Naive thymus-derived CD4-positive, alpha-beta T cell (primary cell): ENCODE measurements at places on chromosomes 1 and 21. TPM values are rescaled to one million over a fixed set of nuclear protein-coding genes. Genes with fewer than 3 reads are reported as not detected.

The HDAC1 gene
- total RNA-seq = 111 TPM

GRCh38 chr1:40041466-40041838 lies 923 bp downstream of the CAP1 start:
- H3K27me3 ChIP-seq = no peaks in the 10 kb centered on the region
- H3K4me1 ChIP-seq = peaks cover 58% of the 10 kb centered on the region
- peak overlapping the region; percentile 99 for H3K4me3 ChIP-seq
- H3K36me3 ChIP-seq = no peaks in the 10 kb centered on the region
- DNase-seq = no peak

GRCh38 chr21:35860189-35860869 lies 200.0 kb downstream of the SETD4 start:
- no peak overlapping the region for H3K27ac ChIP-seq
- no peaks in the 10 kb centered on the region for H3K4me1 ChIP-seq
- no peak for DNase-seq
- no peaks in the 10 kb centered on the region for H3K27me3 ChIP-seq
- no peaks in the 10 kb centered on the region for H3K36me3 ChIP-seq

The RAP1GAP gene
- 0.24 TPM for total RNA-seq

DNA sequence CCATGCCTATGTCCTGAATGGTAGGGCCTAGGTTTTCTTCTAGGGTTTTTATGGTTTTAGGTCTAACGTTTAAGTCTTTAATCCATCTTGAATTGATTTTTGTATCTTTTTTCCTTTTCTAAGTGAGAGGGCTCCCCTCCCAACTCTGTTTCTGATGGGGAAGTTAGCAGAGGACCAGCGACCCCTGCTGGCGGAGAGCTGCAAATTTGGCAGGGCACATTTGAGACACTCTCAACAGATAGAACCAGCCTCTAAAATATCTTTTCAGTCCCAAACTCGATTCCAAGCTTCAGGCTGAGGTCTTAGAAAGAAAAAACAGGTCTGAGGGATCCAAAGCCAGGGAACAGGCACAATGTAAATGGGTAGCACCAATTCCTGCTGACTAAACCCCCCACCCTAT lies 32.5 kb downstream of the LRRC3 start:
- H3K27me3 ChIP-seq = peaks cover 4% of the 10 kb centered on the region
- no peak overlapping the region for H3K4me3 ChIP-seq
- peaks cover 8% of the 10 kb centered on the region for H3K4me1 ChIP-seq
- DNase-seq = peak; percentile 19

GRCh38 chr1:50098591-50099021 lies 10.1 kb upstream of the ELAVL4 start:
- H3K4me1 ChIP-seq = no peaks in the 10 kb centered on the region
- H3K4me3 ChIP-seq = no peak overlapping the region
- H3K27ac ChIP-seq = no peak overlapping the region
- no peak for DNase-seq
- H3K27me3 ChIP-seq = peaks cover 2% of the 10 kb centered on the region

DNA sequence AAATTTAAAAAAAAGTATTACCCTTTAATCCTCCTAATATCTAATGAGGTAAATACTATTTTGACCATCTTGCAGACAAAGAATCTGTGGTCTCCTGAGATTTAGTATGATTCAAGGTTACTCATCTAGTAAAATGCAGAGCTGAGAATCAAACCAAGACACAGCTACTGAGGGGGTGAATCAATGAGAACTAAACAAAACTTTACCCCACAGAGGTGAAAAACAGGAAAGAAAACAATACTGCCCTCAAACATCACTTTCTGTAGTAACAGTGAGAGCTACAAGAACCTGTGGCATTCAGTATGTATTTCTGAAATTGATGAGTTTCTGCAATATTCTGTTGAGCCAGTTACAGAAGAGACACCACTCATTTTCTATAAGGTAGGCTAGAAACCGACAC lies 85.1 kb downstream of the JAK1 start:
- H3K36me3 ChIP-seq = peaks cover 5% of the 10 kb centered on the region
- H3K27me3 ChIP-seq = no peaks in the 10 kb centered on the region
- DNase-seq = no peak
- H3K4me1 ChIP-seq = peaks cover 55% of the 10 kb centered on the region
- H3K4me3 ChIP-seq = no peak overlapping the region
- H3K27ac ChIP-seq = no peak overlapping the region

The CASQ1 gene
- total RNA-seq = not detected in 2 replicates

The OPN3 gene
- total RNA-seq = 10.9 TPM

- no peaks in the 10 kb centered on the region for H3K4me1 ChIP-seq
- no peak overlapping the region for H3K27ac ChIP-seq
- DNase-seq = no peak
- H3K36me3 ChIP-seq = peaks cover 13% of the 10 kb centered on the region
- no peak overlapping the region for H3K4me3 ChIP-seq
- no peaks in the 10 kb centered on the region for H3K27me3 ChIP-seq
Observed at GRCh38 chr1:229296541-229296941, 25.6 kb downstream of the RAB4A start.

The B3GALT2 gene
- total RNA-seq = 2.8 and 3.2 TPM in 2 replicates

The ESPN gene
- total RNA-seq = 2.3 TPM

The EPHA10 gene
- not detected for total RNA-seq

GRCh38 chr1:71980556-71980955 lies 301.8 kb downstream of the NEGR1 start:
- no peaks in the 10 kb centered on the region for H3K4me1 ChIP-seq
- H3K27ac ChIP-seq = no peak overlapping the region
- H3K27me3 ChIP-seq = no peaks in the 10 kb centered on the region
- no peak overlapping the region for H3K4me3 ChIP-seq
- H3K36me3 ChIP-seq = no peaks in the 10 kb centered on the region
- no peak for DNase-seq

The RGS4 gene
- total RNA-seq = not detected

GRCh38 chr1:173234899-173235298 lies 27.8 kb upstream of the TNFSF4 start:
- no peak overlapping the region for H3K4me3 ChIP-seq
- H3K27me3 ChIP-seq = no peaks in the 10 kb centered on the region
- H3K4me1 ChIP-seq = no peaks in the 10 kb centered on the region

DNA sequence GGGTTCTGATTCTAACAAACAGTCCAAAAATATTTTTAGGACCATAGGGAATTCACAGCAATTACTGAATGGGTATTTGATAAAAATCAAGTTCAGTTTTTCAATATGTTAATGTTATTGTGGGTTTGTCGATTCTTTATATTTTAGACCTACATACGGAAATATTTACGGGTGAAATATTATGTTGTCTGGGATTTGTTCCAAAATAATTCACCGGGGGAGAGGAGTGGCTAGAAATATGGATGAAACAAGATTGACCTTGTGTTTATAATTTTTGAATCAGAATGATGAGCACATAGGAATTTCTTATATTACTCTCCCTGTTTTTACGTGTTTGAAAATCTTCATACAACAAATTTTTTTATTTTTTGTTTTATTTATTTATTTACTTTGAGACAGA lies 56.7 kb upstream of the USP1 start:
- H3K27me3 ChIP-seq = no peaks in the 10 kb centered on the region
- H3K36me3 ChIP-seq = no peaks in the 10 kb centered on the region

DNA sequence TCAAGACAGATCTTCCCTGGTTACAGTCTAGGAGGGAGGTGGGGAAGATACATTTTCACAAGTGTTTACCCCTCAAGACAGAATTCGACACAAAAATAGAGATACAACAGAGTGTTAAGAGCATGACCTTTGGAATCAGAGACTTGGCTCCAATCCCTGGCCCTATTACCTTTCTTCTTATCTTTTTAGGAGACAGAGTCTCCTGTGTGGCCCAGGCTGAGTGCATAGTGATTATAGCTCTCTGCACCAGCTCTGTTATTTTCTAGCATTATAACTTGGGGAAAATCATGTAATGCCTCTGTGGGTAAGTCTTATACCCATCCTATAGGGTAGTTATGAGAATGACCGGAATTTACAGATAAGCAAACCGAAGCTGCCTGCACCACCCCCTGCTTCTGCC lies 9.8 kb downstream of the NIPAL3 start:
- no peak overlapping the region for H3K4me3 ChIP-seq
- H3K27me3 ChIP-seq = no peaks in the 10 kb centered on the region
- H3K27ac ChIP-seq = no peak overlapping the region
- peaks cover 7% of the 10 kb centered on the region for H3K4me1 ChIP-seq
- no peak for DNase-seq

The AHDC1 gene
- total RNA-seq = 29.7 and 38.8 TPM in 2 replicates

DNA sequence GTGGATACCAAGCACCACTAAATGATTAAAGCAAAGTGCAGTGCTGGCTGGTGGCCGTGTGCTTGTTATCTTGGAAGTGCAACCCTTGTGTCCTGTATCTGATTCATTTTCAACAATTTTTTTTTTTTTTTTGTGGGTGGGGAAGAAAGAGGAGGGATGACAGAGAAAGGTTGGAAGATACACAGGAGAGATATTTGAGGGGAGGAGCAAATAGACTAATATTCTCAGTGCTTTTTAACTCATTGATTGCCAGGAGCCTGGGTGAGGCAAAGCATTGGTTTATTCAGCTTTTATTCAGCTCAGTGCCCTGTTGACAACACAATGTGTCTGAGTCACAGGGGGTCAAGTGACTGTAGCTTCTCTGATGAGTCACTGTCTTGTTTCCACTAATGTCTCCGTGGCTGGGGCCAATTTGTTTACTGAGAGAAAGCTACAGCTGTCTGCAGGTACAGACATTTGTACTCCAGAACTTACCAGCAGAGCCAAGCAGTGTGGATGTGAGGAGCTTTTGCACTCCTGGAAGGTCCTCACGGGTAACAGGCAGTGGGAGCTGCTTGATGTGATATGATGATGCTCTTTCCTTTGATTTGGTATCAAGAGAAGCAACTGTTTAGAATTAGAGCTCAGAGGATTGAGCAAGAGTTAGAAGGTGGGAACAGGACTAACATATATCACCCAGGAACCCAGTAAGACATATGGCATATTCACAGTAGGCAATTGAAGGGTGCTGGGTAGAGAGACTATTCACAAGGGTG lies 23.6 kb upstream of the DNM3 start:
- no peaks in the 10 kb centered on the region for H3K36me3 ChIP-seq
- no peak overlapping the region for H3K27ac ChIP-seq
- no peaks in the 10 kb centered on the region for H3K4me1 ChIP-seq
- no peaks in the 10 kb centered on the region for H3K27me3 ChIP-seq
- DNase-seq = no peak
- no peak overlapping the region for H3K4me3 ChIP-seq

The COL24A1 gene
- total RNA-seq = not detected

GRCh38 chr1:151827853-151828252 lies 3.7 kb downstream of the RORC start:
- H3K27ac ChIP-seq = no peak overlapping the region
- H3K4me3 ChIP-seq = peak overlapping the region; percentile 0
- H3K27me3 ChIP-seq = no peaks in the 10 kb centered on the region
- peaks cover 40% of the 10 kb centered on the region for H3K4me1 ChIP-seq

The COL16A1 gene
- not detected for total RNA-seq
